ENCODE measurements at places on chromosomes 7 and 10.
A peak's percentile ranks its signal among the peaks of the same experiment; 100 is the strongest.

- no peak for DNase-seq
Observed at GRCh38 chr7:43560742-43561330, 22.1 kb upstream of the STK17A start.

- no peak for DNase-seq
Observed at GRCh38 chr7:86667732-86668131, 24.0 kb downstream of the GRM3 start.

- DNase-seq, result no peak
Observed at GRCh38 chr10:80094231-80094630, 15.8 kb downstream of the TMEM254 start.

- DNase-seq, result no peak
Observed at GRCh38 chr7:99897322-99898022, 20.6 kb upstream of the OR2AE1 start.

DNA sequence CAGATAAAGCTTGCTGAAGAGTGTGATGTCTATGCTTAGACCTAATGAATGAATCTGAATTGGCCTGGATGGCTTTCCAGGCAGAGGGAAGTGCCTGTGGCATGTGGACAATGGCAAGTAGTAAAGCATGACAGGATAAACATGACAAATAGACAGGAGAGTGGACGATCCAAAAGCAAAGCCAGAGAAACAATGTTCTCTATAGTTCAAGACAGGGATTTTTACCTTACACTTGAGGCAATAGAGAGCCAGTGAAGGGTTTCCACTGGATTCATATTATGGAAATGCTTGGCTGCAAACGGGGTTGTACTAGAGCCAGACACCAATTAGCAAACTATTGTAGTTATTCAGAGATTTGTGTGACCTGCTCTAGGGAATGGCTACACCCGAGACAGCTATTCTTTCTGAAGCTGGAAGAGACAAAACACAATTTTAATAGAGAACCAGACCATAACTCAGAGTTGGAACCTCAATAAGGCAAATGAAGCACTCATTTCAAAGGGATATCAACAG is 2.3 kb downstream of the AGMO start:
- no peak for DNase-seq

DNA sequence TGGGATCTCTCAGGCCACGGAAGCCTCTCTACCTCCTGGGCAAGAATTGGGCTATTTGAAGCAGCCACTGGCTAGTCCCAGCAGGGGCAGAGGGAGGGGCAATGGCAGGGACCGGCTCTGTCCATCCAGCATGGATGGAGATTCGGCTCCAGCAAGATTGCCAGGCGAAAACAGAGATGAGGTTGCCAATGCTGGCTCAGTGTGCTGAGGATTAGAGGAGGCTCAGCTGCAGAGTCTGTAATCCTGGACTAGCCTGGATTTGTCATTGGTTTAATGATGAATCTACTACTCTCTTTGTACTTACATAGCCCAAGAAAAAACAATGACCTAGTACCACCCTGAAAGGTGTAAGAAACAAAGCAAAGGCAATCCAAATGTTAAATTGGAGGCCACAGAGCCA is 112.2 kb upstream of the PDCD4 start:
- no peak for DNase-seq

DNA sequence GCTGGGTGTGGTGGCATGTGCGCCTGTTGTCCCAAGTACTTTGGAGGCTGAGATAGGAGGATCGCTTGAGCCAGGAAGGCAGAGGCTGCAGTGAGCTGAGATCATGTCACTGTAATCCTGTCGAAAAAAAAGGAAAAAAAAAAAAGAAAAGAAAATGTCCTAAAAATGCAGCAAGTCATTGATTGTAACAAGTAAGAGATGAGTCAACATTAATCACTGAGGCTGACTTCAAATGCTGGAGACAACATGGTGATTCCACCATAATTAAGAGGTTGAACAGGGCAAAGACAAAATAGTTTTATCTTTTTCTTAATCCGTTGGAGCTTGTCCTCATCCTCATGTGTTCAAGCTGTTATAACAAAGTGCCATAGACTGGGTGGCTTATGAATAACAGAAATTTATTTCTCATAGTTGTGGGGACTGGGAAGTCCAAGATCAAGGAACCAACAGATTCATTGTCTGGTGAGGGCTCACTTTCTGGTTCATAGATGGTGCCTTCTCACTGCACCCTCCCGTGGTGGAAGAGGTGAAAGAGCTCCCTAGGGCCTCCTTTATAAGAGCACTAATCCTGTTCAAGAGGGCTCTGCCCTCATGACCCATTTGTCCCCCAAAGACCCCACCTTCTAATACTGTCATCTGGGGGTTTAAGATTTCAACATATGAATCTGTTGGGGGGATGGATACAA is 60.3 kb downstream of the TBXAS1 start:
- no peak for DNase-seq

- DNase-seq, result peak; percentile 74
Observed at GRCh38 chr7:8035647-8036518, 67.3 kb downstream of the GLCCI1 start.

- peak; percentile 41 for DNase-seq
Observed at GRCh38 chr7:130141884-130142653, 63.1 kb downstream of the TMEM209 start.

- DNase-seq, result no peak
Observed at GRCh38 chr10:6271663-6272062, 68.9 kb downstream of the PFKFB3 start.
